GM12864 (cell line): ENCODE measurements at places on chromosomes 4 and X.
A peak's percentile ranks its signal among the peaks of the same experiment; 100 is the strongest.

GRCh38 chr4:185468999-185469398 lies 2.5 kb downstream of the CCDC110 start:
- DNase-seq, result no peak

DNA sequence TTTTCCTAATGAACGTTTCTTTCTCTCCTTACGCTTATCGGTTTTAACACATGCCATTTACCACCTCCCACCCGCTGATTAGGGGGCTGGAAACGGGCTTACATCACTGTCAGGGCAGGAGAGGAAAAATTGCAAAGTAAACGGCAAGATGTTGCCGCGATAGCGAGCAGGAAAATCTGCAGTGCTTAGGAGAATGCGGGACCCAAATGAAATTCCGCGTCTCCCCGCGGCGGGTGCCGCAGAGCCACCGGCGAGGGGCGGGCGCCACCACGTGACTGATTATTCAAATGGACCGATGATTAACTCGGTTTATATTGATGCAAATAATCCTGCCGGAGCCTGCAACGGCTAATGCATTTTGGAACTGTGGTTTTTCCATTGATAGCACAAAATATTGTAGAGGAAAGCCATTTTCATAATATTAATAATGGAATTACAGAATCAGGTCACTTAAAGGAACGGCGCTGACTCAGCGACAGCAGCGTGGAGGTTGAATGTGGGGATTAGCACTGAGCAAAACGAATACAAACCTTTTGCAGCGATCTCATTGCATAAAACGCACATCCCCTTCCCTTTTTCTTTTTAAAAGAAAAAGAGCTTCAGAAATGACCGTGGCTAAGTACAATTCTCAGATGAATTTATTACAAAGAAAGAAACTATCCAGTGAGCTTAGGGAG lies 224.2 kb downstream of the STIM2 start:
- no peak for DNase-seq

- no peak for DNase-seq
Observed at GRCh38 chr4:142064181-142064580, 427.8 kb downstream of the IL15 start.

GRCh38 chr4:39542611-39543012 lies 15.4 kb upstream of the UGDH start:
- DNase-seq, result no peak

- no peak for DNase-seq
Observed at GRCh38 chr4:105149771-105150170, 3.1 kb downstream of the TET2 start.

GRCh38 chr4:121155893-121156292 lies 8.2 kb downstream of the TNIP3 start:
- DNase-seq, result no peak

- DNase-seq, result no peak
Observed at GRCh38 chr4:36027203-36027602, 217.1 kb downstream of the ARAP2 start.

DNA sequence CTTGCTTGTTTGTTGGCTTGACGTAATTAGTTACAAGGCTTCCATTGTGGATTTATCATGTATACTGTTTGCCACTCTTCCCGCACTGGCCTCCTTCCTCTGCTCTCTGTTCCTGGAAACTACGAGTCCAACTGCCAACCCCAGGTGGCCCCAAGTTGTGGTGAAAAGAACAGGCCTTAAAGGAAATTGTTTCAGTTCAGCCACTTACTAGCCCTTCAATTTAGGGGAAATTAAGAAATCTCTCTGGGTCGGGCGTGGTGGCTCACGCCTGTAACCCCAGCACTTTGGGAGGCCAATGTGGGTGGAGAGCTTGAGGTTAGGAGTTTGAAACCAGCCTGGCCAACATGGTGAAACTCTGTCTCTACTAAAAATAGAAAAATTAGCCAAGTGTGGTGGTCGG lies 28.0 kb downstream of the RBM47 start:
- no peak for DNase-seq

DNA sequence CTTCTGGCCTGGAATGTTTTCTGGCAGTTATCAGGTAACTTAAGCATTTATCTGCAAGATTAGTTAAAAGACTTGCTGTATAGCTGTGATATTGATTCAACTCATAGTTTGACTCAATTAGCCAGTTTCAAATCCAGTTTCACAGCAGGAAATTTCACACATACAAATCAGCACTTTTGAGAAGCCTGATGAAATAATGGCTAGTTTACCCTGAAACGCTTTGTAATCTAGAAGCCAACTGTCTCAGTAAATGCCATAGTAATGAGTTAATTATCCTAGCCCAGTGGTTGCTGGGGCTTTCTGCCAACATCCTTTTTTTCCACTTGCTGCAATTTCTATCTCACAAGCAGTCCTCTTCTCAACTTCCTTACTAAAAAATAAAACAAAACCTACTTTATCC lies 53.1 kb downstream of the ARHGEF38 start:
- no peak for DNase-seq

- DNase-seq, result no peak
Observed at GRCh38 chrX:48966796-48967579, 4.7 kb downstream of the KCND1 start.

- no peak for DNase-seq
Observed at GRCh38 chr4:38105475-38106220, 145.4 kb downstream of the PTTG2 start.

- DNase-seq, result no peak
Observed at GRCh38 chr4:150814873-150815272, 200.2 kb downstream of the LRBA start.

DNA sequence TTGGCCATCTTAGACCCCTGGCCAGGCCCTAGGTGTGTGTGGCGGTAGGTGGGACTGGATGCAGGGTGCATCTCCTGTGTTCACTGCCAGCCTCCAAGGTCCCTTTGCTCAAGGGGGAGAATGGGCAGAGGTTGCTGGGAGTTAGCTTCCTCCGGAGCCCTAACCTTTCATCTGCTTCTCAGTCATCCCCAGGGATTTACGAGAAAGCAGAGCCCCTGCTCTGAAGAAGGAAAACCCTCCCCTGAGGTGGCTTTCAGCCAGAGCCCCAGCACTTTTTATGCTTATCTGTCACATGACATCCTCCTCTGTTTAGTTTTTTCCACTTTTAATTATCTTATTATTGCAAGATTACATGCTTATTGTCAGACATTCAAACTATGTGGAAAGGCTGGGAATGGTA lies 44.9 kb upstream of the DDX3X start:
- DNase-seq, result no peak

DNA sequence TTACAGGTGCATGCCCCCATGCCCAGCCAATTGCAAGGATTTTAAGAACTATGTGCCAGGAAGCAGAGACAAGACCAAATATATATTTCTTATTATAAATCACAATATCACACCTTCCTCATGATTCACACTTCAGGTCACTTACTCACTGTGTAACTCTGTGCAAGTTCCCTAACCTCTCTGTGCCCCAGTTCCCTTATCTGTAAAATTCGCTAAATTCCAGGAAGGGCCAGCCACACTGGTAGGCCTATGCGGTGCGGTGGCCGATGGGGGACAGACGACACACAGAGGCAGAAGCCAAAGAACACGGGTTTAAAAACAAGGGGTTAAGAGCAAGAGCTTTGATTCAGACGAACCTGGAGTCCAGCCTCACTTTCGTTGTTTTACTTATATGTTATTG lies 2.8 kb downstream of the TRIM2 start:
- no peak for DNase-seq

DNA sequence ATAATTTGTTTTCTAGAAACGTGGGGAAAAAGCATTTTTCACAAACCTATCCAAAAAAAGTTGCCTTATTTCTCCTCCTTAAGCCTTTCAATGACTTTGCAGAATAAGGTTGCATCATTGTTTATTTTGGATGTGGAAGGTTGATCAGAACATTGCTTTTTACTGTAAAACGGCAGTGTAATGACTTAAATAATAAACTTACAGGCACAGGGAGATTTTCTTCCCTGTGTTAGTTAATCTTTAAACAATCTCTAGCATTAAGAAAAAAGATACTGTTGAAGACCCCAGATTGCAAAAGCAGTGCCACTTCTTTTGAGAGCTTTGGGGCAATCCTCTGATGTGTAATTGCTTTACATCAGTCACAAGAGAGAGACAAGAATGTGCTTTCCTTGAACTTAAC lies 153.4 kb downstream of the ARX start:
- DNase-seq, result no peak

- no peak for DNase-seq
Observed at GRCh38 chrX:45517090-45517973, 316.7 kb upstream of the DIPK2B start.

DNA sequence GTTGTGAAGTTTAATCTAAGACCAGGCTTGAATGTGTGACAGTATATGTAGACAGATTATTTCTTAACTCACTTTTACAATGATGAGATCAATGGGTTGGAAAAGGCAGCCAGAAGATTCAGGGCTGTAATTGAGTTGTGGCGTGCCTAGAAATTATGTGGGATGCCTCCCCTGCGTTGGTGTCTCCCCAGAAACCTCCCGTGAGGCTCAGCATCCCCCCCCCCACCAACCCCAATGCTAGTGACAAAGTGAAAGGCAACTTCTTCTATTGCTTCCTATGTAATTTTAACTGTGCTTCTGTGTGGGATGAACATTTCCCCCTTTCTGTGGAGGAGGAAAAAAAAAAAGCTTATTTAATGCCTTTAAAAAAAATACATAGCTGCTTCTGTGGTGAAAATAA lies 297.9 kb downstream of the ARHGAP10 start:
- DNase-seq, result no peak

- DNase-seq, result no peak
Observed at GRCh38 chr4:123327846-123328429, 68.7 kb upstream of the SPRY1 start.

GRCh38 chr4:176619430-176619829 lies 173.3 kb downstream of the VEGFC start:
- DNase-seq, result no peak

GRCh38 chr4:130186931-130187330 lies 1091.0 kb downstream of the C4orf33 start:
- DNase-seq, result no peak

DNA sequence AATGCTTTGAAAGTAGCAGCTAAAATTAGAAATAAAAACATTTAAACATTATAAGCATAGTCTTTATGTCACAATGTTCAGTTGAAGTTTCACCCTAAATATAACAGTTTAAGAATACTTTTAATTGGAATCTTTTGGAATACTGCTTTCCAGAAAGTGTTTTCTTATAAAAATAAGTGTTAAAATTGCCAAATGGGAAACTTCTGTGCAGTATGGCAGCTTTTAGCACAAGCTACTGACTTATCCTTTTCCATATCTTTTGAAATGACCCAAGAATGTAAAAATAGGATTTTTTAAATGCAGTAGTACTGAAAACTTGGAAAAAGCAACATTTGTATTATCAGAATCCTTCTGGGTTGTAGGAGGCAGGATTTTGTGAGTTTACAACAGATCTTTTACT lies 34.2 kb downstream of the CEP135 start:
- no peak for DNase-seq

GRCh38 chrX:19613645-19614323 lies 98.5 kb upstream of the MAP3K15 start:
- no peak for DNase-seq

DNA sequence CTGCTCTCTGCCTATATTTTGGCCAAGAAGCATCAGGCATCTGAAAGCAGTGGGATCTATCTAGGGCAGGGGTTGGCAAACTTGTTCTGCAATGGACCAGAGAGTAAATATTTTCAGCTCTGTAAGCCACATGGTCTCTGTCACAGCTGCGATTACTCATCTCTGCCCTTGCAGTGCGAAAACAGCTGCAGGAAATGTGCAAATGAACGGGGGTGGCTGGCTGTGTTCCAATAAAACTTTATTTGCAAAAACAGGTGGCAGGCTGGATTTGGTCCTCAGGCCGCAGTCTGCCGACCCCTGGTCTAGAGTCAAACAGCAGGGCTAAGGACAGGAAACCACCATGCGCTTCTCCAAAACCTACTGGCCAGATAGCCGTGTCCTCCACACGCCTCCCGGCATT lies 48.6 kb downstream of the ACOX3 start:
- peak; percentile 67 for DNase-seq

GRCh38 chrX:9794495-9794894 lies 8.3 kb downstream of the SHROOM2 start:
- DNase-seq, result no peak

DNA sequence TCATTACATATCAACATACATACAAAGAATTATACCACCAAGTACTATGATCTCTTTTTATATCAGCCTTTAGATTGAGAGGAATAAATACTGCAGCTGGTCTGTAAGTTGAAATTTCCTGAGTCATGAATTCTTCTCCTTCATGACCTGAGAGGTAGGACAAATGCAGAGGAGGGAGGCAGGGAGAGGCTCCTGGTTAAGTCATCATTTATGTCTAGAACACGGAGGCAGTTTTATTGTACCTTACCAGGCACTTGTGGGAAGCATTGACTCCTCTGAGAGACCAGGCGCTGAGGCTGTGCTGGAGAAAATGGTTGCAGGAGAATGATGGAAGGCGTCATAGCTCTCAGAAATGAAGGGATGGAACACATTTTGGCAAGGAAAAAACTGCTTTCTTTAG lies 12.5 kb upstream of the CASK start:
- DNase-seq, result no peak

DNA sequence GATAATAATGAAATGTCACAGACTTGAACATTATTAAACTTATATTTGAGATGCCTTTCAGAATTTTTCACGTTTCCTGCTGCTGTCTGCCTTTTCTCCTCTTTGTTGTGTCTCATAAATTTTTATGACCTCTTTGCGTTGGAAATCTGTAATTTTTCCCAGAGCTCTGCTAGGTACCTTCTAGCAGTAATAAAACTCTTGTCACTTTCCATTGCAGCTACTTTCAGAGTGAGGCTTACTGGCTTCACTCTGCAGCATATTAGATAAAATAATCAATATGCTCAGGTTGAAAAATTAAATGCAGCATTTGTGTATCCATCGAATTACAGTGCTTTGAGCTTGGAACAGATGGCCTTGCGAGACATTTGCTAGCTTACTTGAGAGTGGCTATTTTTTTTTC lies 689.0 kb downstream of the GRID2 start:
- no peak for DNase-seq

- DNase-seq, result no peak
Observed at GRCh38 chr4:168509786-168510185, 12.9 kb downstream of the PALLD start.

GRCh38 chrX:16990839-16991238 lies 44.4 kb downstream of the REPS2 start:
- DNase-seq, result no peak

DNA sequence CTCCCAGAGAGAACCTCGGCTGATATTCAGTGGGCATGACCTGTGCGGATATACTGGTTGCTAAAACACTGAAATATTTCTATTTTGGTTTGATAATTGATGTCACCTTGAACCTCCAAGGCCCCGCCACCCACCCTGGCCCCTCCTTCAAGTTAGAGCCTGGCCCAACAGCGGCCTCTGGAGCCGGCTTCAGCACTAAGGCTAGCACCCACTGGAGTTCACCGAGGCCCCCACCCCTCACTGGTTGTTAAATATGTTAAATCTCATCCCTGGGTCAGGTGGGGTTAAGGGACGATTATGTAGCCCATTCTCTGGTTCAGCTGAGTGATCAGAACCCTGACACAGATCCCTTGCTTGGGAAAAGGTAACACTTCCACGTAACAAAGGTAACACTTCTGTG lies 24.3 kb downstream of the SEL1L3 start:
- no peak for DNase-seq

GRCh38 chr4:48375651-48376304 lies 34.4 kb downstream of the SLAIN2 start:
- DNase-seq, result no peak

GRCh38 chr4:14977830-14978229 lies 24.5 kb upstream of the CPEB2 start:
- DNase-seq, result no peak

GRCh38 chr4:71604785-71605184 lies 179.1 kb downstream of the GC start:
- DNase-seq, result peak; percentile 38

GRCh38 chr4:168221301-168221700 lies 97.3 kb downstream of the DDX60 start:
- no peak for DNase-seq

- peak; percentile 45 for DNase-seq
Observed at GRCh38 chrX:41705680-41706374, 17.1 kb downstream of the GPR34 start.
